ENCODE measurements at places on chromosomes 13 and 19.

DNA sequence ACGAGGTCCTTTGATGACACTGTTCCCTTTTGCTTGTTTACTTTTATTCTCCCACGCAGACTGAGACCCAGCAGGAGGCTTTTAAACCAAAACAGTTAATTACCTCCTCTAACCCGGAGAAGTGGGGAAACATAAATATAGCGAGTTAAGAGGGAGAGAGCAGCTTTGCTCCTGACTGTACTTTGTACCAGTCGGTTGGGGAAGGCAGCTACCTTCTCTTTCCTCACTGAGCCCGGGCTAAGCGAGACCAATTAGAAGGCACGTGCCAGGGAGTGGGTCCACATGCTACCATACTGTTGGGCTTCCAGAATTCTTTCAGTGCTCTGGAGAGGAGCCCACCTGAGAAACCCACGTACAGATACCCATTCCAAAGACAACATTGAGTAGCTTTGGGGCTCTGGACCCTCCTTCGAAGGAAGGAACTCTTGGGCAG lies 124.2 kb downstream of the ZIC5 start:
- DNase-seq = no peak

DNA sequence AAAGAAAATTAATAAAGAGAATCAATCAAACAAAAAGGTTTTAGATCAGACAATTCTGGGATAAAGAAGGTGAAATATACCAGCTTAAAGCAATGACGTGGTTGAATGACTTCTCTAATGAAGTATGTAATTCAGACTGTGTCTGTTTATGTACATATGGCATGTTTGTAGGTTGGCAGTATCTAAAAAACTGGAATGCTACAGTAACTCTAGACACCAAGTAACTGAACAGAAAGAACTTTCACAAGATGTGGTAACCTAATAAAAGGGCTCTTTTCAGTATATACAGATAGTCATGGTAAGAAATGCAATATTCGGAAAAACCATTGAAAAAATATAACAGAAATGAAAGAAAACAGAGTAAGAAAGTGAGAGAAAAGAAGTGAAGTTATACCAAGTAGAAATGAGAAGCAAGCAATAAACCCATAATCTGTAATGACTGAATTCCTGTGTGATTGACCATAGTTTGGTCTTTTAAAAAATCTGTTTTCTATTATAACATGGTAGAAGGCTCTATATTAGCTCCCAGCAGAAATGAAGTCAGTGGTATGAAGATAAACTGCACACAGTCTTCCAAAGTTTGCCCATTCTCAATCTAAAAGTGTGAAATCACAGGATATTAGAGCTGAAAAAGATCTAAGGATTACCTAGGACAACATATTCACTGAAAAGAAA lies 31.4 kb downstream of the ELF1 start:
- DNase-seq = no peak

- no peak for DNase-seq
These were observed 58.6 kb downstream of the LIG4 start for GRCh38 chr13:108156749-108157148.

- DNase-seq = no peak
These were observed 531.3 kb downstream of the RFC3 start for GRCh38 chr13:34349091-34349722.

GRCh38 chr19:5337126-5337525 lies 3.5 kb downstream of the PTPRS start:
- no peak for DNase-seq

DNA sequence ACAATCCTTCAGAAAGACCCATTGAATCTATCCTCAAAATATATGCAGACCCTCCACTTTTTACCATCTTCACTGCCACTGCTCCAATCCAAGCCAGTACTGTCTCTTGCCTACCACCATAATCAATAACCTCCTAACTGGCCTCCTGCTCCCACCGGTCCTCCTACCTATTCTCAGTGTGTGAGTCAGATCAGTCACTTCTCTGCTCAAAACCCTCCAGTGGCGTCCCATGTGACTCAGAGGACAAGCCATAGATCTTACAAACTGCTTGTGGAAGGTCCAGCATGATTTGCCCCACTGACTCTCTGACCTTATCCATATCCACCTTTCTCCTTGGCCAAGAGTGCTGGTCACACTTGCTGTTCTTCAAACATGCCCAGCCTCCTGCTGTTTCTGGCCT lies 23.4 kb upstream of the MBNL2 start:
- DNase-seq = no peak

DNA sequence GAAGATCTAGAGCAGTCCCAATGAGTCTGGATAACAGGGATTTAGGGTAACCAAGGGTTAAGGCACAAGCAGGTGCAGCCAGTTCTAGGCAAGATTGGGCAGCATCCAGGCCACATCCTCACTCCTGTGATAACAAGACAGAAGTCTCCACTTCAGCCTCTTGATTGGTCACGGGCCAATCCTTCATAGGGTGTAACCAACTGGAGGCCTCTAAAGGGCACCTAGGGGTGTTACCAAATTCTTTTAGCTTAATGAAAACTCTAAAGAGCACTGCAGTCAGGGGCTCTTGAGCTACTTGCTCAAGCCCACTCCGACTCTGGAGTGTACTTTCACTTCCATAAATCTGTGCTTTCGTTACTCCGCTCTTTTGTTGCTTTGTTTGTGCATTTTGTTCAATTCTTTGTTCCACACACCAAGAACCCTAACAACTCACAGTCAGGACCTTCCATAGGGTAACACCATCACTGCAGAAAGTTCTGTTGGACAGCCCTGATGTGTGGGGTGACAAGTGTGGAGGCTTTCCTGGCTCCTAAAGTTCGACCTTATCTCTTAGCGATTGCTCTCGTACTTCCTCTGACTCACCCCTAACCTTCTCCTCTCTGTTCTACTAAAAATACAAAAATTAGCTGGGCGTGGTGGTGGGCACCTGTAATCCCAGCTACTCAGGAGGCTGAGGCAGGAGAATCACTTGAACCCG lies 36.1 kb downstream of the ZSWIM9 start:
- DNase-seq = no peak

GRCh38 chr13:46556418-46556779 lies 3.4 kb downstream of the LRCH1 start:
- DNase-seq = no peak

All from T-helper 2 cell (primary cell).